ENCODE measurements at places on chromosomes 12 and 14.

GRCh38 chr12:1949771-1950470 lies 31.5 kb upstream of the CACNA2D4 start:
- DNase-seq: no peak

GRCh38 chr12:117100851-117101673 lies 1.8 kb upstream of the TESC start:
- DNase-seq: no peak

DNA sequence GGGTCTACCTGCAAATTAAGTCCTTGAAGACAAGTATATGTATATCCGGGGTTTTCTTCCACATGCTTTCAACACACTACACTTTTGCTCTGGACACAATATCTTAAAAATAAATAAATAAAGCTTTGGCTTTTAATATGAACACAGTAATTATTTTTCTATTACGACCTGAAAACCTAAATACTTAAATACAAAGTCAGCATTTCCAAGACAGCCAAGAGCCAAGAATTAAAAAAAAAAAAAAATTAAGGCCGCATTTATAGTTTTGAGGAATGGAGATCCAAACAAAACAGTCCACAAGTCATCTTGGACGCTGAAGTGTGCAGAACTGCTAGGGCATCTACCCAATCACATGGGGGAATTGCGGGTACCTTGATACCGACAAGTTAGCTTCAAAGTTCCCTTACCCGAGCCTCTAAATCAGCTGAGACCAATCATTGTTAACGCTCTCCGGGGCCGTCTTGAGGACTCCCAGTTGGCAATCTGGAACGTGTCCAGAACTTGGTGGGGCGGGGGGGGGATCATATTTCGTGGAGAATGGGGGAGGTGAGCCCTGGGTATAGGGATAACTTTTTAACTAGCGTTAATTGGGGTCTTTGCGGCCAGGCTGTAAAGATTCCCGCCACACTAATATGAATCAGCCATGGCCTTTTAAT lies 731 bp upstream of the PCNX4 start:
- DNase-seq: peak; percentile 75

GRCh38 chr14:102087762-102088011 lies 843 bp upstream of the HSP90AA1 start:
- no peak for DNase-seq

- no peak for DNase-seq
These were observed 522.5 kb downstream of the VRK1 start for GRCh38 chr14:97319691-97320090.

GRCh38 chr14:82354126-82354525 lies 820.5 kb upstream of the SEL1L start:
- no peak for DNase-seq

DNA sequence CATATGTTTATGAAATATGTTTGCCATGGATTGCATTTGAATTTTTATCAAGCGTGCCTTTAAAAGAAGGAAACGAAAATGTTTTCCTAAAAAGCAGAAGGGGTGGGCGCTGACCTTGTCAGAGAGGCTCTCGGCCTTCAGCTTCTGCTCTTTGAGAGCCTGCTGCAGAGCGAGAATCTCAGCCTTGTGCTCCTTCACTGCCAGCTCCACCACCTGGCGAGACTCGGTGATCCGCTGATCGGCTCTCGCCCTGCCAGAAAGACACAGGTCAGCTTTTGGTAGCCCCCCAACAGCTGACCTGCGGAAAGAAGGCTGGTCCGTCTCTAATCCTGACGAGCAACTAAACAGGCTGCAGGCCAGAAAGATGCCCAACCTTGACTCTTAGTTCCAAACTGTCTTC lies 62.4 kb downstream of the PRKAB1 start:
- DNase-seq: no peak

DNA sequence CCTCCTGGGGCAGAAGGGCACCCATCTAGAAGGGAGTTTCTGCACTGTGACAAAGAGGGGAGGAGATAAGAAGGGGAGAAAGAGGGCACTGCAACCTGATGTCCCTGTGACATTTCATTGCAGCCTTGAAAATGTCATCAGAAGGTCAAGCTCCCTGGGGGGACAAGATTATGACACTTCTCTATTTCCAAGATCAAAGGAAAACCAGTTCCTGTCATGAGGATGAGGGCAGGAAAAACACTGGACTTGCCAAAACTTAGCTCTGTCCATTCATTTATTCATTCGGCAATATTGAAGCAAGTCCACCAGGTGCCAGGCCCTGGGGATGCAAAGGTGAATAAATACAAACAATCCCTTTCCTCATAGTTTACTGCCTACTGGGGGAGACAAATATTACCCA lies 138.4 kb upstream of the CDKN3 start:
- DNase-seq: no peak

- no peak for DNase-seq
These were observed 24.1 kb upstream of the PLEKHG3 start for GRCh38 chr14:64680013-64680713.

GRCh38 chr14:100830681-100831080 lies 4.8 kb downstream of the MEG3 start:
- no peak for DNase-seq

DNA sequence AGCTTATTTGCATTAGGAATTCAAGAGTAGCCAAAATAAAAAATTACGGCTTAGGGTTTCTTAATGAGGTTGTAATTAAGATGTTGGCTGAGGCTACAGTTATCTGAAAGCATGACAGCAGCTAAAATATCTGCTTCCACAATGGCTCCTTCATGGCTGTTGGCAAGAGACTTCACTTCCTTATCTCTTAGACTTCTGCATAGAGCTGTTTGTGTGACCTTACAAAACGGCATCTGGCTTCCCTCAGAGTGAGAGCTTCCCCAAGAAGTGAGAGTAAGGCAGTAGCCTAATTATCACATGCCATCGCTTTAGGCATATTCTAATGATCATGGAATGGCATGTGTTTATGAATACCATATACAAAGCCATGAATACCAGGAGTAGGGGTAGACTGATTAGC lies 57.6 kb downstream of the CCDC59 start:
- DNase-seq: peak; percentile 1

- no peak for DNase-seq
These were observed 216.4 kb downstream of the LRIG3 start for GRCh38 chr12:58703866-58704265.

DNA sequence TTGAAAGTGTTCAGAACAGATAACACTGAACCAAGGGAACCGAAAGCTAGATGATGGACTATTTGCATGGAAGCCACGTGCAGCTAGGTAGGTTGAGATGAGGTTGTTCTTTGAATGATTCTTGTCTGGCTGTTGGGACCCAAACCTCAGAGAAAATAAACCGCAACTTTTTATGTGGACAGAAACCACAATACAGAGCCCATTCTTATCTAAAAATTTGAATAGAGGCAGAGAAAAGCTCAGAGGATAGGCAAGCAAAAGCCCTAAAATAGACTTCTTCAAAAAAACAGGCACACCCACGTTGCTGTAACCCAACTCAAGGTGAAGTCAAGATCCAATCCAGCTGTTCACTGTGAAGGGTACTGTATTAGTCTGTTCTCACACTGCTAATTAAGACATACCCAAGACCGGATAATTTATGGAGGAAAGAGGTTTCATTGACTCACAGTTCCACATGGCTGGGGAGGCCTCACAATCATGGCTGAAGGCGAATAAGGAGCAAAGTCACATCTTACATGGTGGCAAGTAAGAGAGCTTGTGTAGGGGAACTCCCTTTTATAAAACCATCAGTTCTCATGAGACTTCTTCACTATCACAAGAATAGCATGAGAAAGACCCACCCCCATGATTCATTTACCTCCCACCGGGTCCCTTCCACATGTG lies 353.8 kb downstream of the AACS start:
- DNase-seq: no peak

GRCh38 chr12:119998471-119999245 lies 9.6 kb downstream of the BICDL1 start:
- no peak for DNase-seq

GRCh38 chr14:20059745-20060144 lies at the start of gene OR4L1:
TSS of gene OR4L1 (plus strand) at chr14:20060045. CDS start at chr14:20060045, 0 bp downstream.
- DNase-seq: no peak

DNA sequence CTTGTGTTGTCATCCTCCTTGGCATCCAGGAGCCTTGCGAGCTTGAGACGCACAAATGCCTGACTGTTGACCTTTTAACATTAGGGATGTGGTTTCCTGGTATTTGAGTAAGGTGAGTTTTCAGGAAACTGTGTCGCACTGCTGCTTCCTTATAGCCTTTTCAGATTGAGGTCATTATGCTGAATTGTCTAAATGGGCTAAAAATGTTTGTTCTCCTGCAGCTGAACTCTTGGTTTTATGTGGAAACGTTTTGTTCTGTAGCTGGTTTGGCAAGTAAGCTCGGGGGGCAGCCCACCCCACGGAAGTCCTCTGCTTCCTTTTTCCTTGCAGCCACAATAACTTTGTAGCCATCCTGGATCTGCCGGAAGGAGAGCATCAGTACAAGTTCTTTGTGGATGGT lies 5.7 kb downstream of the PRKAB1 start:
- DNase-seq: no peak

DNA sequence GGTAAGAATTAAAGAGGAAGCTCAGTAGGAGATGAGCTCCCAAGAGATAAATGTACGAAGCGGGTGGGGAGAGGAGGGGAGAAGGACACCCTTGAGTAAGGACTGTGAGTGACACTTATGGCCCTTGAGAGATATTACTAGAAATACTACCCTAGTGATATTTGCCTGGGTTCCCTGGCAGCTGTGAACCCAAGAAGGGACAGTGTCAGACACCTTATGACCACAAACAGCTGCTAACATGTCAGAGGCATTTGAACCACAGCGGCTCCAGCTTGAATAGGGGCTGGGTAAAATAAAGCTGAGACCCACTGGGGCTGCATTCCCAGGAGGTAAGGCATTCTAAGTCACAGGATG lies 19.6 kb upstream of the SLC6A12 start:
- no peak for DNase-seq

- no peak for DNase-seq
These were observed 88.4 kb downstream of the RPAP3 start for GRCh38 chr12:47617476-47617875.

DNA sequence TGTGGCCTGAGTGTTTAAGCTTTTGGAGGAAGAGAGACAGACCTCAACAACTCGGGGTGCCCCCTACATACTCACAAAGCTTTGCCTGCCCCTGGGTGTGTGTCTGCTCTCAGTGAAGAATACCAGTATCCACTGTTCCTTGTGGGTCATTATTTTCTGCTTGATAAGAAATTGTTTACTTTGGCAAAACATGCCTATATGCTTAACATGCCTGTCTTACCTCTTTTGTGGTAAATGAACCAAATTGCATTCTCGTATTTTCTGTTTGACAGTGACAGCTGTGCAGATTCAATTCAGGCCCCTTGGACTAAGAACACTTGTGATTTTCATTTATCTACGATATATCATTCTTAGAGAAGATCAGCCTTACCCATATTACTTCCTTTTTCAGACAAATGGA lies 50.6 kb upstream of the REP15 start:
- no peak for DNase-seq

- no peak for DNase-seq
These were observed 90.2 kb downstream of the CALM1 start for GRCh38 chr14:90487031-90487430.

DNA sequence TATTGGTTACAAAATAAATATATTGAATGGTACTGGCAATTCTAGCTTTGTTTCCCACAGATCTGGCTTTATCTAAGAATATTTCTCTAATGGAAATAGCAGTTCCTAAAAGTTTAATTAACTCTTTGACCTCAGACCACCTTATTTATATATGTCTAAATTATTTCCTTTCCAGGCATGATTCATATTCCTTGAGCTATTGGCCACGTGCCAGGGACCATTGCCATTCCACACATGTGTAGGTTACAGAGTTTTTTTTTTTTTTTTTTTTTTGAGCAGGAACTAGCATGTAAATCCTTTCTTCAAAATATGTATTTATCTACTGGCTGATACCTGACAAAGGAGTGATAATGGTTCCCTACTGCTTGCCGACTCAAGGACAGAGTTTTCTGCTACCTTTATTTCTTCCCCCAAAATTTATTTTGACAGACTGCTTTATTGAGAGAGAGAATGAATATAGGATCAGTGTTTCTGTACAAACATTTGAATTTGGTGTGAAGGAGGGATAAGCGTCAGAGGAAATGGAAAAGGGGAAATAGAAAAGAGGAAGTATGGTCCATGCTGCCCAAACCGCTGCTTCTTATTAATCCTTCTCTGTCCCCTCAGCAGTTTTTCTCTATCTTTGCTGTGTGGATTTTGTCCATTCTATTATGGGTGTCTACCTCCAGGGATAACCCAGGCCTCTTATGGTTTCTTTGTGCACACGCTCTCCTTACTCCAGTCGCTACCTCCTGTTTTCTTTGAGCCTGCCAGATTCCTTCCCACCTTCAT lies 36.4 kb downstream of the PDE3A start:
- no peak for DNase-seq

GRCh38 chr12:31650918-31651317 lies 8.6 kb upstream of the ETFBKMT start:
- peak; percentile 60 for DNase-seq

DNA sequence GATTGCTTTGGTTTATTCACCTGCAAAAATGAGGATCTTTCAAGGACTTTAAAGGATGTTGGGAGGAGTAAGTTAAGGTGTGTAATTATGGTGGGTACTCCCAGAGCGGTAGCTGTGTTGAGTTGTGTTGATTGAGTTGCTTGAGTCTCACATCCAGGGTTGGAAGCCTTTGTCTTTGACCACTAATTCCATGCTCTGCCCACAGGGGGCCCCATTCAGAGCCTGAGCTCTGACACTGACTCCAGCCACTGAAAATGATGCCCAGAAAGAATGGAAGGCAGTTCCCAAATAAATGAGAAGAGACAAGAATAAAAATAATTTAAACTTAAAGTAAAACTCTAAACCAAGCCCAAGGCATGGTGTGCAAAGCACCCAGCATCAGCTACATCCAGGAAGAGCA lies 237.4 kb upstream of the PWP1 start:
- no peak for DNase-seq

DNA sequence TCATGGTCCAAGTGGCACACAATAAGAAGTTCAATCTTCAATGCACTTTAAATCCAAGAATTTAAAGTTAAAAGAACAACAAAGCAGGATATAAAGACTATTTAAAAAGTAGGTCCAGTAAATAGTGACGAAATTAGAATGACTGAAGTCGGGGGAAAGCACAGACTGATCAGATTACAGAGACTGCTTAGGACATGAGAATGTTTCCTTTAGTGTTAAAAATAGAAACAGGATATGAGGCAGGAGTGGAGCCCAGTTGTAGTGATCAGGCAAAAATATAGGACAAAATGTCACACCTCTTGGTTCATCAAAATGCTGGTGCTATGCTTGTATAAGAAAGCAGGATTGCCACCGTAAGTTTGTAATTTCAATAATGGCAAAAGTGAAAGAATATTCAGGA lies 52.2 kb upstream of the CD163 start:
- peak; percentile 78 for DNase-seq

DNA sequence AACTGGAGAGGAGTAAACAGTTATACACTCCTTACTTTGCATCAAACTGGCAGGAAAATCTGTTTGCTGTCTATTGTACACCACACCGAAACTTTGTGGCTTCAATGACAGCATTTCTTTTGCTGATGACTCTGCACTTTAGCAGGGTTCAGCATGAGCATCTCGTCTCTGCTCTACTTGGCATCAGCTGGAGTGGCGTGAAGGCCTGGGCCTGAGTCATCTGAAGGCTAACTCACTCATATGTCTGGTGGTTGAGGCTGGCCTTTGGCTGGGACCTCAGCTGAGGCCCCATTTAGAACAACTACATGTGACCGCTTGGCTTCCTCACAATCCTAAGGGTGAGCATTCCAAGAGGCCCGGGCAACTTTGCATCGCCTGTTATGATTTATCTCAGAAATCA lies 28.7 kb upstream of the REP15 start:
- DNase-seq: peak; percentile 30

All from mesenchymal stem cell (in vitro differentiated cells and primary cell).